Activated naive CD4-positive, alpha-beta T cell (primary cell): ENCODE measurements at places on chromosomes 11 and 22.

- no peak for DNase-seq
These were observed 33.9 kb downstream of the ANO1 start for GRCh38 chr11:70112017-70112434.

DNA sequence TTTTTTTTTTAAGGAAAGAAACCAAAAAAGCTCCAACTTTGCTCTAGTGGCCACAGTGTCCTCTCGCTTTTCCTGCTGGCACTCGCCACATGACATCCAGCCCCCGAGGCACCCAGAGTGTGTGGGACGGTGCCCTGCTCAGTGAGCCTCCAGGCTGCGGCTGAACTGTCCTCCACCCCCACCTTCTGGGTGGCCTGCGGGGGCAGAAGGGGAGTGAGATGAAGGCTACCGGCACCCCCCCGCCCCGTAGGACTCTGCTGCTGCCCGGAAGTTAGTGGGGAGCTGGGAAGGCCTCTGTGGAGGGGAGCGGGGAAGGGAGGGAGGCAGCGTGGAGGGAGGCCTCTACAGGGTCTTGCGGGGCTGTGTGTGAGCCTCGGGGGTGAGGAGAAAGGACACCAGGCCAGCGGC lies 264.4 kb downstream of the CTTN start:
- no peak for DNase-seq

DNA sequence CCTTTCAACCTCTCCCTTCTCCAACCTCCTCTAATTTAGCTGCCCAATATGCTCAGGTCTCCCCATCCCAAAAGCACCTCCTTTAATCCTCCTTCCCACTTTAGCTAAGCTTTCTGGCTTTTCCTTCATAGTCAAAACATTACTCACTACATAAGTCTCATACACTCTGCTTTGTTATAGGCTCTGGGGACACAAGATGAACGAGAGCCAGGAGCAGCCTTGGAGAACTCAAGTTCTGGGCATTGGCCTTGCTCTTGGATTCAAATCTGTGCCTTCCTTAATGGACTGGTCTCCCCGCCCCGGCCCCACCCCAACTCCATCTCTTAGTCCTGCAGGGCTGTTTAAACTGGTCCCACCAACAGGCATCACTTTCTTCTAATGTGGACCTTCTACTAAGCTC lies 11.4 kb upstream of the HPX start:
- no peak for DNase-seq

- DNase-seq: peak; percentile 37
These were observed 486 bp downstream of the STIM1 start for GRCh38 chr11:3855808-3856491.

DNA sequence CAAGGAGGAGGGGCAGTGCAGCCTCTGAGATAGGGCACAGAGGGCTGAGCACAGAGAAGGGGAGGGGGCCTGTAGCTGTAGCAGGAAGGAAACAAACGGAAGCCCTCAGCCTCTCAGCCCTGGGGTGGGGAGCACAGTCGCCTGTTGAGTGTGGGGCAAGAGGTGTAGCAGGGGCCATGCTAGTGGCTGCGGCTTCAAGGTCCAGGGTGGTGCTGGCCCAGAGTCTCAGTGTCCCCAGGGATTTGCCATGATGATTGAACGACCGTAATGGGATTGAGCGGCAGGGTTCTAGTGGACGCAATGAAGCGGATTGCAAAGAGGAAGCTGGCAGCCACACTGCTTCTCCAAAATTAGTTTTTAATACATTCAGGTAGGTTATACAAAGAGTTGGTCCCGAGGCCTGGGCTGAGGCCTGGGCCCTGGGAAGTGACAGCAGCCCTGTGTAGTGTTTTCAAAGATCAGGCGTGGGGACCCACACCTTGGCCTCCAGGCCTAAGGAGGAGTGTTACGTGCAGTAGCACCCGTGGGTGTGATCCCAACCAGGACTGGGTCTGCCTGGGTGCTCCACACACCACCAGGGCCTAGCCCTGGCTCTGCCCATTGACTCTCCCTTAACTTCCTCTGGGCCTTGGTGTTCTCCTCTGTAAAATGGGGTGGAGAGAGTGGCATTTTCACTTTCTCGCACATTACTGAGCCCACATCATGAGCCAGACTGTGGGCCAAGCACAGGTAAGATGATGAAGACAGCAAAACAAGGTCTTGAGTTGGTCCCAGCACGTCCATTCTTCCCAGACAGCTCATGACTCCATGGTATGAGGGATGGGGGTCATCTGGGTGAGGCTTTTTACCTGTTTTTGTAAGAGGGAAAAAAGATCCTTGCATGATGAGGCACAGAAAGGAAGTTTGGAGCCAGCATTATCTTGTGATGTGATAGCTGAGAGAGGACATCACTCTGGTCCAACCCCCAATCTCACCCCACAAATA lies 13.1 kb downstream of the LRRC32 start:
- no peak for DNase-seq

DNA sequence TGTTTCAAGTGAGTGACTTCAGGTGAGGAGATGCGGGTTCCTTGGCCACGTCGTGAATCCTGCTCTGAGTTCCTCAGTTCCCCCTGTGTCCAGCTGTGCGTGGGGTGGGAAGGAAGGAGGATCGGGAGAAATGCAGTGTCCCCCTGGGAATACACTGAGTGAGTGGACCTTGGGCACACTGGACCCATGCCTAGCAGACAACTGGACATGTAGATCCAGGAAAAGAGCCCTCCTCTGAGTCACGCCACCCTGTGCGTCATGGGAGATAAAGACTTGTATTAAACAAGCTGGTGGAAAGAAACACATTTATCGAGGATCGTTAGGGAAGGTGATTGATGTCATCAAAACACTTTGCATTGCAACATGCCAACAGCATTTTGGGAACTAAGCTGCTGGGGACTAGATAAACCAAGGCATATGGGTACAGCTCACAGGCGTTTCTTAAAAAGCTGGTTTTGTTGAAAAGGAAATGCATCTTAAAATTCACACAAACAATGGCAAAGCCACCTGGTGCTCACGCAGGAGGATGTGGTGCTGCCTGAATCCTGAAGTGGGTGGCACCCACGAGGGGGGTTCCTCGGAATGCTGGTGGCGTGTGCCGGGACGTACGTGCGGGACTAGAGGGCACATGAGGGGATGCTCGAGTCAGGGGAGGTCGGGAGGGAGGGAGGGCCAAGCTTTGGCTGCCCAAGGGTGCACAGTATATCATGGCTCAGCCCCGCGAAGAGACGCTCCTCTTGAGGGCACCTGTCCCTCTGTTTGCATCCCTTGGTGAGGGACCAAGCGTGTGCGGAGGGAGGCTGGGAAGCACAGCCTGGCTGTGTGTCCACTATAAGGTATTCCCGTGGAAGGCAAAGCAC lies 303.5 kb downstream of the TBC1D22A start:
- DNase-seq: no peak

DNA sequence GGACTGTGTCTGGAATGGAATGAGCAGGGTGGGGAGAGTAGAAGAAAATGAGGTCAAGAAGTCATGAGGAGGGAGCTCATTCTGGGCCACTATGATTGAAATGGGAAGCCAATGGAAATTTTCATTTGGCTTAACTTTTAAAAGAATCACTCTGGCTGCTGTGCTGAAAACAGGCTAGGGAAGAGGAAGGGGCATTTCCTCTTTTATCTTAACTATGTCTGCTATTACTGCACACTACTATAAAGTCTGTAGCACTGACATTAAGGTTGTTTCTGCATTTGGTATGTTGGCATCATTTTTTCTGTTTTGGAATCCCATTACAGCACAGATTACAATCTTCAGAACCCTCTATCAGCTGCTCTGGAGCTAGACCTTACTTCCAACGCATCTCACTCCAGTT lies 8.2 kb downstream of the PATL1 start:
- DNase-seq: no peak

DNA sequence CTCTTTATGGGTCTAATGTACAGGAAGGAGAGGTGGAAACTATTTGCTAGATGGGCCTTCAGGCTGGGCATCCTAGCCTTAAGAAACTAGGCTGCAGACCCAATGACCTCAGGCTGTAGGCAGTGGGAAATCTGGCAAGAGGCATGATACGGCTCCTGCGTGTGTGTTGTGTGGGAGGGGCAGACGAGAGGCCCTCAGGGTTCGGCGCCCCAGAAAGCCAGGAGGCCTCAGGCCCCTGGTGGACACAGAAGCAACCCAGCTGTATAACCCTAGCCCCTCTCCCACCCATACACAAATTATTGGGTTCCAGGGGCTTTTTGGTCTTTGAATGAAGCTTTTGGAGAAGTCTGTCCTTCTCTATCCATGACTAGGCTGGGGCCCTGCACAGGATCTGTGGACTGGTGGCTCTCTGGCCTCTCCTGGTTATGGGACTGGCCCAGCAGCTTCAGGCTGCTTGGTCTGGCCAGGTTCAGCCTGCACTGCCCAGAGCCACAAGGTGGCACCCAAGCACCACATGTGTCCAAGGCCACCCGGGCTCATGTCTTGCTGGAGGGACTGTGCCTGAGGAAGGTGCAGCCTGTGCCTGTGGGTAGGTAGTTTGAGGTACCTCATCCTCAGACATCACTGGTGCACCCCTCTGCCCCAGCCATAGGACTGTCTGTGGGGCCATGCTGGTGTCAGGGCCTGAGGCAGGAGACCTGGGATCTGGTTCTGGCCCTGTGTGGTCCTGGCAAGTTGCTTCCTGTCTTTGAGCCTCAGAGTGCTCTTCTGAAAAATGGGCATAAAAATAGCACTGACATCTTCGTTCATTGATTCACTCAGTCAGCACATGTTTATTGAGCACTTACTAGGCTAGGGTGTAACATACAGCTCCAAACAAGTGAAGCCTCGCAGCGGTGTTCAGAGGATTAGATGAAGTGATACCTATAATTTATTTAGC lies 87.5 kb downstream of the RRM1 start:
- no peak for DNase-seq

- no peak for DNase-seq
These were observed 46.5 kb upstream of the ADA2 start for GRCh38 chr22:17265649-17266248.

DNA sequence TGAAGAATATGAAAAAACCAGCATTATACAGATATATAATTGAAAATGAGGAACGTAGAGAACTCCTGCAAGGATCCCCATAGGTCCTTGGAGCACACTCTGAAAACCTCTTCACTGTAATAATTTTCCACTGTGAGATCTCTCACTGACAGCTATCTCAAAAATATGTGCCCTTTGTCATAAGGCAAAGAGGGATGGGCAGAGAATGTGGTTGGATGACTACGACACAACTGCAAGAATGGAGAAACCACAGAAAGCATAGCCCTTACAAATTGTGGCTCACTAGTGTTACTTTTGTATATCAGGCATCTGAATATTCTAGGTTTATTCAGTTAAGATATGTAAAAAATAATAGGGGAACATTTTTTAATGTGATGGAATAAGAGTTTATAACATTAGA lies 7.9 kb upstream of the CTSC start:
- no peak for DNase-seq

DNA sequence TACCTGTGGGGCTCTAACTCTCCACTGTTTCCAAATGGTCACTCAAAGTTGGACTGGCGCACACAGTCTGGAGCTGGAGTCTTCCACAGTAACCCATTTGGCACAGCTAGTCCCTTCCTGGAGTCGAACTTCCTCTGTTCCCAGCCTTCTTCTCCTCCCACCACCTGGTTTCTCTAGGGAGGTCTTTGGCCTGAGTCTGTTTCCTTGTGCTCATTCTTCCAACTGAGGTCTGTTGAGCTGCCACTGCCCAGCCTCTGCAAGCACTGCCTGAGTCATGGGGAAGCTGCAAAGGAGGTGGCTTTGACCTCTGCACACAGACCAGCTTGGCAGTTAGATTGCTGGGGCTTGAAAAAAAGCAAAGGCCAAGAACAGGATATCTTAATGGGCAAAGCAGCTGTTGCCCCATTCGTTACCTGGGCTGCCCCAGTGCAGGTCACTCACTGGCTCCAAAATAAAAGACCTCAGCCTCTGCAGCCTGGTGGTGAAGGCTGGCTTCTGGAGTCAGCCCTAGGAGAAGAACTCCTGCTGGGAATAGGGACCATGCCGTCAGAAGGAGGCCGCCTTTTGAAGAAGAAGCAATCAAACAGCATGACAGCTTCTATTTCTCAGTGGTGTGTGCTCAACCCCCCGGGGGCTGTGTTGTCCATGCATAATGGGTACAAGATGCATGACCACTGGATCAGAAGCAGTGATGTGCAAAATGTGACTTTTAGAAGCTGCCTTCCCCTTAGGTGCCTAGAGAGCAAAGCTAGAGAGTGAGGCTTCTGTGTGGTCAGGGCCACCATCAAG lies 3.0 kb downstream of the ADAMTS15 start:
- no peak for DNase-seq

GRCh38 chr11:57356268-57356667 lies 18.1 kb downstream of the P2RX3 start:
- DNase-seq: no peak

GRCh38 chr11:15616130-15617105 lies 501.7 kb downstream of the INSC start:
- no peak for DNase-seq

GRCh38 chr11:64186492-64187165 lies 658 bp downstream of the STIP1 start:
- DNase-seq: no peak

- DNase-seq: no peak
These were observed 1.2 kb downstream of the DPAGT1 start for GRCh38 chr11:119100246-119100970.

- no peak for DNase-seq
These were observed 508.1 kb downstream of the TMEM135 start for GRCh38 chr11:87545858-87546257.

GRCh38 chr11:83166193-83166866 lies 9.4 kb downstream of the PCF11 start:
- no peak for DNase-seq

DNA sequence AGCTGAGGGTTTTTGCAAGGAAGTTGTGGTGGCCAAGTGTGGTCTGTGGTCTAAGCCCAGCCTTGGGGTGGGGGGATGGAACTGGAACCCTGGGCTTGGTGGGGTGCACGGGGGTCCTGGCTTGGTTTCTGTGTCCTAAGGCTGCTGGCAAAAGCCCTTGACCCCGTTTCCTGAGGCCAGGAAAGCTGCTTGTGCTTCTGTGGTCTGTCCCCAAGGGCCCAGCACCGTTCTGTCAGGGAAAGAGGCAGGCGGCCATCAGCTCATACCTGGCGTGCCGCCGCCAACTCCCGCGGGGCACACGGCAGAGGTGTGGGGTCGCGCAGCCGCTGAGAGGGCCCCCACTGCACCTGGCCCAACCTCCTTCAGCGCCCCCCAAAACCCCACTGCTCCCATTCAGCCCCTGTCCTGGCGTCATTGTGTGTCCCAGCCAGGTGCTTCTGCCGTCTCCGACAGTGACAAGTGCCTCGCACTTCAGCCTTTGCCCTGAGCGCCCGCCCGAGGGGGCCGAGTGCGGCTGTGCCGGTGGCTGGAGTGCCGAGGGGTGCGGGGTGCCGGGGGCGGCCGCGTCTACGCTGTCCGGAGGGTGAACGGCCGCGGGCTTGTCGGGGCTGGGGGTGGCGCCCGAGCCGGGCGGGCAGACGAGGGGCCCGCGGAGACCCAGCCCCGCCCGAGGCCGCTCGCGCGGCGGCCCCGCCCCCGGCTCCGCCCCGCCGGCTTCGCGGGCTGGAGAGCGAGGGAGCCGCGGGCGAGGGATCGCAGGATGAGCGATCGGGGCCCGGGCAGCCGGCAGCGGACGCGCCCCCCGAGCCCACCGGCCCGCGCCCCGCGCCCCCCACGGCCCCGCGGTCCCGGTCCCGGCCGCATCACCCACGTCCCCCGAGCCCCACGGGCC lies at the start of gene CNIH2:
CNIH2 (plus strand) TSS at position 705 of the 892 bp plus-strand sequence. CDS start 282 bp downstream, outside the sequence.
- no peak for DNase-seq

- no peak for DNase-seq
These were observed 10.9 kb downstream of the TCIRG1 start for GRCh38 chr11:68049509-68050370.
